ENCODE measurements at places on chromosomes 5 and 9.

GRCh38 chr5:39274398-39275085 lies 55.2 kb upstream of the FYB1 start:
- DNase-seq, result no peak

DNA sequence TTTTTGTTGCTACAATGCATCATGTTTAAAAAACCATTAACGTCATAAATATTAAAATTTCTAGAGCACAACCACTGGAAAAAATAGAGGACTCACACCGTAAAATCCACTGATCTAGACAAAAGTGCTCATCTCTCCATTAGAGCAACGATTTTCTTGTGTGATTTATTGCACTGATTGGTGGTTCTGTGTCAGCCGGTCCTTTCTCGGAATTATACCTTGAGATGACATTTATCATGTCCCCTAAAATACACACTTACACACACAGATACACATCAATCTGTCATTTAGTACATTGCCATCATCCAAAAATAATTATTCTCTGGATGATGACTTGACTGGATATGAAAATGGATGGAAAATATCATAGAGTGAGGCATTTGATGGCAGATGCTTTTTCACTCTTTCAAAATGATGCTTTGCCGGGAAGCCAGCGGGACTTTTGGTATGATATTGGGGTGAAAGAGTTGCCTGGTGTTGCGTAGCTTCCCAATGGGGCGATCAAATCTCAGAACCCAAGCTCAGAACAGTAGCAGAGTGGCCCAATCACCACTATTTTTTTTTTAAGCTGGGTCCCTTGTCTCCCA lies 226.6 kb downstream of the GAS1 start:
- DNase-seq, result no peak

DNA sequence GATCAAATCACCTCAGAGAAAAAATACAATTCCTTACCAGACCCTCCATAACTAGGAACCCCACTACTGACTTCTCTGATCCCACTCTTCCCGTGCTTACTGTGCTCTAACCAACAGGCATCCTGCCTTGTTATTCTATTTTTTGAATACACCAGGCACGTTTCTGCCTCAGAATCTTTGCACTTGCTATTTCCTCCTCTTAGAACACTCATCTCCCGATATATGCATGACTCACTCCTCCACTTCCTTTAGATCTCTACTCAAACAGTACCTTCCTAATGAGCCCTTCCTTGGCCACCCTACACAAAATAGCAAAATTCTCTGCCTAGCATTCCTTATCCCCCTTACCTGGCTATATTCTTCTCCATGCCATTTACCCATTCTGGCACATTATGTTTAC lies 43.9 kb downstream of the MAPKAP1 start:
- DNase-seq, result no peak

DNA sequence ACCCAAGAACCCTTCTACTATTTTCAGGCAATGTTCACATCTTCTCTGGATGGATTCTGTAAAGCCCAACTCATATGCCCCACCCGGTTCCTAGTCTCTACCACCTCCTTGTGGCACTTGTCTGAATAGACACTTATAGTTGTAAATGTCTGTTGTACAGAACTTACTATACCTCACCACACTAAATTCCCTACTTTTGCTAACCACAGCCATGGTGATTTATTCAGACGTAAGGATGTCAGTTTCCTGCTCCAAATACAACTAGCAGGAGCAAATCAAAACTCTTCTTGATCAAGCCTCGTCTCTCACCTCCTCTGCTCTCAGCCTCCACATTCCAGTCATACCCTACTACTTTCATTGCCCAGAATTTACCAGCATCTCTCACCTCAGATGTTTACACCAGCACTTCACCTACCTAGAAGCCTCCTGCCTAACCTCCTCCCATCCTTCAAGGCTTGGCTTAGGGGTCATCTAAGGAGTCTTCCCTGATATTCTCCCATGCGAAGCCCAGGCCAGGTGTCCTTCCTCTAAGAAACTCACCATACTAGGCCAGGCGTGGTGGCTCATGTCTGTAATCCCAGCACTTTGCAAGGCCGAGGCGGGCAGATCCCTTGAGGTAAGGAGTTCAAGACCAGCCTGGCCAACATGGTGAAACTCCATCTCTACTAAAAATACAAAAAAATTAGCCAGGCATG lies 75.5 kb downstream of the MAPKAP1 start:
- DNase-seq, result peak; percentile 50

DNA sequence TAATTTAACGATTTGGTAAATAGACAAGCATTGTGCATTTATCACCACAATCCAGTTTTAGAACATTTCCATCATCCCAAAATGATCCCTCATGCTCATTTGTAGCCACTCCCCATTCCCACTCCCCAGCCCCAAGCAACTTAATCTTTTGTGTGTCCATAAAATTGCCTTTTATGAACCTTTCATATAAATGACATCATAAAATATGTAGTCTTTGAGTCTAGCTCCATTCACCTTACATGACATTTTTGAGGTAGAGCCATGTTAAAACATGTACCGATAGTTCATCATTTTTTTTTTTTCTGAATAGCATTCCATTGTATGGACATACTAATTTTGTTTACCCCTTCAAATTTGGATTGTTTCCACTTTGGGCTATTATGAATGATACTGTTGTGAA lies 70.5 kb downstream of the C9orf85 start:
- no peak for DNase-seq

DNA sequence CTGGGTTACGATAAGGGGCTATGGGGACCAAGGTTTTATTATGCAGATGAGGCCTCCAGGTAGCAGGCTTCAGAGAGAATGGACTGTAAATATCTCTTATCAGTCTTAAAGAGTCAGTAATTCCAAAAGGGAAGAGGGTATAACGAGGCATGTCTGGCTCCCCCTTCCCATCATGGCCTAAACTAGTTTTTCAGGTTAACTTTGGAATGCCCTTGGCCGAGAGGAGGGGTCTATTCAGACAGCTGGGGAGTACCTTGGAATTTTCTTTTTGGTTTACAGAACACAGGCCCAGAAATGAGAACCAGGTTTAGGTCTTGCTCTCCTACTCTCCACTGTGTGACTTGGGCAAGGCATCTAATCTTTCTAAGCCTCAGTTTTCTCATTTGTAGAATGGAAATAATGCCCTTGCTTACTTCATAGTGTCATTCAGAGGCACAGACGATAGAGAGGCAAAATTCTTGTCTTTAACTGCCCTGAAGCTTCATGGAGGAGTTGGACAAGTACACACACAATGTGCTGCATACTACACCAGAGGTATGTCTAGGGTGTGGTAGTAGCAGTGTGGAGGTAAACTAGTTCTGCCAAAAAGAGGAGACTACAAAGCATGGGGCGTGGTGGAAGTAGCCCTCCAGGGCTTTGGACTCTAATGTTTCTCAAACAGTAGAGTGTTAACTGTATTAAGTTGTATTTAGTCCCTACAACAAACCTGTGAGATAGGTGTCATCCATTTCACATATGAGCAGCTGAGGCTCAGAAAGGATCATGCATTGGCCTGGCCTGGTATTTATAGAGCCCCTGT lies 45.5 kb downstream of the IRF1 start:
- DNase-seq, result peak; percentile 6

DNA sequence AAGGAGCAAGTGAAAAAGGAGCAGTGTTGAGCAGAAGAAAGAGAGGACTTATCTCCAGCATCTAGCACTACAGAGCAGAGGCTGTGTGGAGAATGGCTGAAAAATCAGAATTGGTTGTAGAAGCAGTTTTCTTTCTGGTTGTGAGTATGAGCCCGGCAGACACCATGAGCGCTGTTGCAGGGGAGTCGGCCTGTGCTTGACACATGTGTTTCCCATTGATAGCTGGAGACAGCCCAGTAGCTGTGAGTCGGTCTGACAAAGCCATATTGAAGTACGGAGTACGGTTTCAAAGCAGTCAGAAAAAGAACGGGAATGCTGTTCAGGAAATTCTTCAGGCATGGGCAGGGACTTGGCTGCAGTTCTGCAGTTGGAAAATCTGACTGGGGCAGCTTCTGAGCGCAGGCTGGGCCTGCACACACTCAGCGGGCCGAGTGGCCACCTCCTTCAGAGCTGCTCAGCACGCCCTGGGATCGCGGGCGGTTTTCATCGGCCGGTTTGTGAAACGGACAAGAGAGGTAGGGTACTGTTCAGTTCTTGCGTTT lies at the start of gene SGCD:
SGCD (plus strand) TSS at position 447 of the 542 bp plus-strand sequence.
- no peak for DNase-seq

GRCh38 chr5:156327296-156327695 lies 332 bp downstream of the SGCD start:
- no peak for DNase-seq

DNA sequence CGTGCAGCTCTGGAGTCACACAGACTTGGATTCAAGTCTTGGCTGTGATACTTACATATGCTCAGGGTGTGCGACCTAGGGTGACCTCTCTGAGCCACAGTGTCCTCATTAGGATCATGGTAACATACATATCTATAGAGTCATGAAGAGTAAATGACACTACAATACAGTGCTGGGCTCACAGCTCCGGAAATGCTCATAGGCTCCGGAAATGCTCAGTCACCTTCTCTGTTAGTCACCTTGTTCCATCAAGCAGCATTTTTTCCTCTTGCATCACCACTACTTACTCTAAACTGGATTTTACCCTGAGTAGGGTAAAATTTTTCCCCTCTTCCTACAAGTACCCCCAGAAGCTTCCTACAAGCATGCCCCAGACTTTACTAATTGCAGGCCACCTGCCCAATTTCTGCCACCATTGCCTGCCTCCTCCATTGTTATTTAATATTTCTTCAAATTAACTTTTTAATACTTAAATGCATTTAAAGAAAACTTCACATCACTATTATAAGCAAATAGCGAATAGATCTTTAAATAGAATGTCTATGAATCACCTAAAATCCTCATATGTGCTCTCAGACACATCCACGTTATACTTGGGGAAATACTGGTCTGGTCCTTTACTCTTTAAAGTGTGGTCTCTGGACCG lies 147.6 kb upstream of the SPRY4 start:
- peak; percentile 50 for DNase-seq

Measured in activated T-cell treated with anti-CD3 and anti-CD28 coated beads, Interleukin-2, amount 50 U/mL, for 24 hours (primary cell).